ENCODE measurements at places on chromosomes 1 and 21. TPM values are rescaled to one million over a fixed set of nuclear protein-coding genes. Genes with fewer than 3 reads are reported as not detected.
A peak's percentile ranks its signal among the peaks of the same experiment; 100 is the strongest.

GRCh38 chr1:9235096-9235459 is 504 bp downstream of the H6PD start:
- DNase-seq, result peak; percentile 34

CR1L gene
- 1.2 TPM for polyA plus RNA-seq

DNA sequence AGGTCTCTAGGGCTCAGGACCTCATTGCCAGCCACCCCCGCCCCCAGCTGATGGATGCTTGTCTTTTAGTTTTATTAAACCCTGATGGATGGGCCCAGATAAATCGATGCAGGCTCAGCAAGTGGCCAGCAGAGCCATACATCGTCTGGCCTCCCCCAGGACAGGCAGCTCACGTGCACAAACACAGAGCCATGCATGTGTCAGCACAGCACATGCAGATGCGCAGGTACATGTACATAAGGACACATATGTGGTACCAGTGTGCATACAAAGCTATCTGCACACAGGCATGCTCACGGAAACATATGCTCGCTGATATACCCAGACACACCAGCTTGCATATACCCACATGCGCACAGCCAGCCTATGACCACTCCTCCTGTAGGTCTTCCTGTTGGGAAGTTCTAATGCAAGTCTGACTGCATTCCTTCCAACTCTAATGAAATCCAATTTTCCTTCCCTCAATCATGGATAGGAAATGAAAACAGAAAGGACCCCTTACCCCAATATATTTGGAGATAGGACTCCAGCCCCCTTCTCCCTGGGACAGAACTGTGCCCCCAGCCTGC is 897 bp downstream of the COL16A1 start:
- DNase-seq, result no peak

MFSD2A gene
- polyA plus RNA-seq, result 2.0 TPM

Measured in left kidney (tissue), 8 donors.